ENCODE measurements at places on chromosomes 13 and 19. TPM values are rescaled to one million over a fixed set of nuclear protein-coding genes. Genes with fewer than 3 reads are reported as not detected.

The KLK6 gene
- total RNA-seq, result not detected

The PEX11G gene
- 2.4 TPM for total RNA-seq

The IZUMO2 gene
- not detected for total RNA-seq

The ZNF681 gene
- total RNA-seq, result 0.16 TPM

The KIRREL2 gene
- total RNA-seq, result not detected

The SIX5 gene
- total RNA-seq, result 7.4 TPM

The NANOS2 gene
- not detected for total RNA-seq

The ANKRD24 gene
- total RNA-seq, result 4.4 TPM

The SHC2 gene
- 2.5 TPM for total RNA-seq

The ZNF845 gene
- total RNA-seq, result 7.1 TPM

The PTGIR gene
- 0.77 TPM for total RNA-seq

The ERICH4 gene
- total RNA-seq, result not detected

The ZNF415 gene
- 14.8 TPM for total RNA-seq

The ICAM1 gene
- 3.8 TPM for total RNA-seq

The ATXN8OS gene
- total RNA-seq, result not detected

The DOCK6 gene
- total RNA-seq, result 8.2 TPM

The CNN1 gene
- total RNA-seq, result 8.2 TPM

The TMEM86B gene
- 1.5 TPM for total RNA-seq

The FUT6 gene
- 0.16 TPM for total RNA-seq

The CEACAM4 gene
- total RNA-seq, result not detected

The ICAM5 gene
- total RNA-seq, result 0.69 TPM

The PROZ gene
- not detected for total RNA-seq

The IFNL1 gene
- not detected for total RNA-seq

The TSKS gene
- total RNA-seq, result 0.32 TPM

The MAMSTR gene
- total RNA-seq, result 0.60 TPM

The CCL25 gene
- total RNA-seq, result 0.16 TPM

The KLF1 gene
- not detected for total RNA-seq

The F10 gene
- total RNA-seq, result 38.1 TPM

The TLE2 gene
- total RNA-seq, result 4.3 TPM

The COX6B2 gene
- total RNA-seq, result 0.16 TPM

The RPL13A gene
- total RNA-seq, result 3,389 TPM

The KLF12 gene
- total RNA-seq, result 5.5 TPM

The OR4F17 gene
- not detected for total RNA-seq

The PRR19 gene
- total RNA-seq, result 0.09 TPM

The KLF5 gene
- 0.34 TPM for total RNA-seq

The AP3D1 gene
- total RNA-seq, result 69.8 TPM

The ZNF471 gene
- total RNA-seq, result 4.9 TPM

The COX7A1 gene
- 31.8 TPM for total RNA-seq

The OVOL3 gene
- not detected for total RNA-seq

The PEAK3 gene
- not detected for total RNA-seq

The SERTM1 gene
- total RNA-seq, result not detected

The KLK3 gene
- 0.09 TPM for total RNA-seq

Measured in bronchial smooth muscle cell (primary cell).